ENCODE measurements at places on chromosomes 12 and 14.

GRCh38 chr14:34147461-34147860 is 196.6 kb upstream of the EGLN3 start:
- no peak for DNase-seq

DNA sequence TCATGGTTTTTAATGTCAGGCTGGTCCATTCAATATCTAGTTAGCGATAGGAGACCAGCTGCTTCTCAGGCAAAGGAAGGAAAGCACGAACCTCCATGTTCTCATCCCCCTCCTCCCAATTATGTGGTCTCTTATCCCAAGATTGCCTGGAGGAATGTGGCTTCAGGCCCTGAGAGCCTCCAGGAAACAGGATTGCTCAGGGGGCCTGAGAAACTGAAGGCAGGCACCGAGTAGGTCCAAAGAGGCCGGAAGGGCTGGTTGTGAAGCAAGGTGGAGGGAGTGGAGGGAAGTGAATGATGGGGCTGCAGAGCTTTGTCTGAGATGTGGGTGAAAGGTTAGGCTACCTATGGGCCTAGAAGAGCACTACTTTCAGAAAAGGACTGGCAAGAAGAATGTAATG is 188.2 kb upstream of the DDHD1 start:
- no peak for DNase-seq

- DNase-seq = no peak
Measured at GRCh38 chr12:129961091-129961490, 57.3 kb upstream of the TMEM132D start.

- no peak for DNase-seq
Measured at GRCh38 chr14:105537580-105538474, 11.4 kb downstream of the TMEM121 start.

GRCh38 chr14:54864526-54864925 is 38.1 kb downstream of the GCH1 start:
- no peak for DNase-seq

GRCh38 chr12:65826353-65827171 is 2.3 kb downstream of the HMGA2 start:
- DNase-seq = no peak

- DNase-seq = no peak
Measured at GRCh38 chr12:106204312-106204711, 43.5 kb downstream of the CKAP4 start.

DNA sequence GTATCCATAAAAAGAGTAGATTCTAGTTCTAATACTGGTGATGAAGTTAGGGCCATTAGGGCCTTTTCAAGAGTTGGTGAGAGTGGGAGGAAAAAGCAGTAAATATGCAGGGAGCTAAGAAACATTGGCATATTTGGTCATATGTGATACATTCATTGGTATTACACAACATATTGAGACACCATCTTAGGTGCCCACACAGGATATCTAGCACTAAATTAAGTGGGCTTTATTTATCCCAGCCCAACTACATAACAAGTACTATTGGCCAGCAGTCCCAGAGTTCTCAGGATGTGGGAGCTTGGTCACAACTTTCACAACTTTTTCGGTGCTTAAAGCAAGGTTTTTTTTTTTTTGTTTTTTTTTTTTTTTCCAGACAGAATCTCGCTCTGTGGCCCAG is 2.0 kb upstream of the ING4 start:
- DNase-seq = no peak

GRCh38 chr12:92444763-92445162 is 258.0 kb upstream of the PLEKHG7 start:
- no peak for DNase-seq

DNA sequence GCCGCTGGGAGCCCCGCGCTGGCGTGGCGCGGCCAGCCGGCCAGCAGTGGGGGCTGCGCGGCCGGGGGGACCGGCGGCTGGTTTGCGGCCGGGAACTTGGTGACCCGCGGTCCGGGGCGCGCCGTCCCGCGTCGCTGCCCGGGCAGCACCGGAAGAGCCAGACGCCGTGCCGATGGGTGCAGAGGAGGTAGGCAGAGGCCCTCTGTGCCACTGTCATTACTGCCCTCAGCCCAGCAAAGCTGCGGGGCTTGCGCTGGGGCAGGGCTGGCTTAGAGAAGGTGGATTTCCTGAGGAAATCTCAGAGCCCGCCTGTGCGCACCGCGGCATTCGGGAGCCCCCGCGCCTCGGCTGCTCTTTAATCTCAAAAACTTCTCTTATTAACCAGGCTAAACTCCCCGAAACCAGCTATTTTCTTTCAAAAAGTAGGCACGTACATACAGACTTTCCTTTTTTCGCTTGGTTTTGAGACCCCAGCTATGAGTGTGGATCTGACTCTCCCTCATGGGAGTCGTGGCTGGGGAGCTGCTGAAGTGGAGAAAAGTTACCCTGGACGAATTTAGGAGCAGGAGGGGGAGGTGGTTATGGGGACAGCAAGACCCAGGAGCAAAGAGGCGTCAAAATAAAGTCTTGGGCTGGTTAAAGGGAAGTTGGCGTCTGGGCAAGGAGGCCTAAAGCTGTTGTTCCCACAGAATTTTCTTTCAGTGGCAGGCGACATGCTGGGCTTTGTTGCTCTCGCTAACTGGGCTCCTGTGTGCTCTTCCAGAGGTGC is 802 bp downstream of the SUSD6 start:
- DNase-seq = no peak

GRCh38 chr14:89037065-89037464 is 212.6 kb downstream of the TTC8 start:
- DNase-seq = no peak

DNA sequence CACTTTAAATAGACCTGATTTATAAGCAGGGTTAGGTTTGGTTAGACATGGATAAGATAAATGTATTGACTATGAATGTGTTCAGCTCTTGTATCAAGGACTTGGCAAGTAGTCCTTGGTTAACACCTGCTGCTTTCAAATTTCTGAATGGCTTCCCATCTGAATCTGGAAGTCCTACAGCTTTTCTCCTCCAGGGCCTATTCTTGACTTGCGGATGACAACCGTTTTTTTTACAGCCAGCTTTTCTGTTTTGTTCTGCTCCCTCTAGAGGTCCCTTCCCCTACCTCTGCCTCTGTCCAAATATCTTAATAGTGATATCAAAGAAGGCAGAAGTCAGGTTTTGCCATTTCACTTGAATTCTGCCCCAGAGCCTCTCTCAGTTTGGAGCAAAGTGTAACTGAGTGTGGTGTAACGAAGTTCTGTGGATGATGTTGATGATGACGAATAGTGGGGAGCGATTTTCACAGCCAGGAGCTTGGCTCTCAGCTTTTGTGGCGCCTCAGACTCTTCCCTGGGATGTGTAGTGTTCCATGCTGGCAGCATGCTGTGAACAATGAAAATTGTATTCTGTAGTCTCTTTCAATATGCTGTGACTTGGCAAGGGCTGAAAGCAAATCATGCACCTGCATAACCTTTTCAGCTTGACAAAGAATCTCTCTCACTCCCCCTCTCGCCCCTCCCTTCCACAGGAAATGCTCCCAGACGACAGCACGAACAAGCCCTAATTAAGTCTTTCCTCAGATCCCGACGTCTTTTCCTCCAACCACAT is 5.0 kb upstream of the SLC4A8 start:
- no peak for DNase-seq

DNA sequence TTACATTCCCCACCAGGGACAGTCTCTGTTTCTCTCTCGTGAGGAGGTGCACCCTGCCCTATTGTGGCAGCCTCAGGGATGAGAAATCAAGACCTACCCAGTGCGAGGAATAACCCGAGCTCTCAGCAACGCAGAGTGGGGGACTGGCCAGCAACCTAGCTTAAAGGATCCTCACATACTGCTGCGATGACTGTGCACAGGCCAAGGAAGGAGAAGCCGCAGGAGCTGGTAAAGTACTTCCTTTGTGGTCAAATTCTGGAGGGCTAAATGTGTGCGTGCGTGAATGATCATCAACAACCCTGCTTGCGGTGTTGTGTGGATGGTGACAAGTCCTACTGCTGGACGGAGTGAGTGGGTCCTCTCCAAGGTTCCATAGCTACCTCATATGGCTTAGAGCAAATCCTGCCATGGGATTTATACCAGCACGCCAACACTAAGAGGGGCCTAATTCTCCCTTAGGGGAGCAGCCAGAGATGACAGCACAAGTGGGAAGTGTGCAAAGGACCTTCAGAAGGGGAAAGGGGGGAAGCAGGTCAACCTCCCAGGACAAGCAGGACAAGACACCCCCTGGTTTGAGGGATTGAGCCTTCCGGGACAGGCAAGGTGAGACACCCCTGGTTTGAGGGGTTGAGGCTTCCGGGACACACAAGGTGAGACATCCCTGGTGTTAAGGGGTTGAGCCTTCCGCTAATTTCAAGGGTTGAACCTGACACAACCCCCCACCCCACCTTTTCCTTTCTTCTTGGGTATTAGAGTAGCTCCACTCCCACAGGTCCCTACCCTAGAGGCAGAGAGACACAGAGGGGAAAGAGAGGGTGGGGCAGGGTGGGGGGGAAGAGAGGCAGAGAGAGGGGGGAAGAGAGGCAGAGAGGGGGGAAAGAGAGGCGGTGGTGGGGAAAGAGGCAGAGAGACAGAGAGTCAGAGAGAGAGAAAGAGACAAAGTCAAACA is 58.8 kb upstream of the AP4S1 start:
- peak; percentile 43 for DNase-seq

- DNase-seq = no peak
Measured at GRCh38 chr12:12244341-12244740, 22.5 kb downstream of the LRP6 start.

DNA sequence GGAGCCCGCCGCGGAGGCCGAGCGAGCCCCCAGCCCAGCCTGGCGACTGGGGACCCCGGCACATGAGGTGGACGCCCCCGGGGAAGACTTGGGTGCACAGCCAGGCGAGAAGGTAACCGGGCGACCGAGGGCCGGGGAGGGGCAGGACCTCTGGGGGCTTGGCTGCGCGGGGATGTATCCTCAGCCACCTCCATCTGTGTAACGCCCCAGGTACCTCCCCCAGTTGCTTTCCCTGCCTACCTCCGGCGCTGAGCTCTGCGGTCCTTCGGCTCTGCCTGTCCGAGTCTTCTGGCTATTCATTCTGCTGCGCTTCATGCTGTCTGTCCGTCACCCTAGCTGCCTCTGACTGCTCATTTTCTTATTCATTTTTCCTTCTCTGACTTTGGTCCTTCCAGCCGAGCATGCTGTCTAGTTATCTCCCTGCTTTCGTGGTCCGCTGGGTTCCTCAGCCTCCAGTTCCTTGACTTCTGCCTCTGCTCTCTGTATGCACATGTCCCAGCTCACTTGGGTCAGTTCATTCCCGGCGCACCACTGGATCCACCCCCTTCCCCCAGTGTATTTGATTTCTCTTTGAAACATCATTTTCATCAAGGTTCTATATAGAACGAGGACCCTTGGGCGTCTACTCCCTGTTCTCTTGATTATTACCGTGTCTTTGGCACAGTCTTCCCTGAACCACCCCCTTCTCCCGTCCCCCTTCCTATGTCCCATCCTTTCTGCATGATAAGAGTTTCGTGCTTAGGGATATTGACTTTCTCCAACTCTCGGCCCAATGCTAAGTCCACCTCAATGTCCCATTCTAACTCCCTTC is 612 bp downstream of the PHC1 start:
- no peak for DNase-seq

DNA sequence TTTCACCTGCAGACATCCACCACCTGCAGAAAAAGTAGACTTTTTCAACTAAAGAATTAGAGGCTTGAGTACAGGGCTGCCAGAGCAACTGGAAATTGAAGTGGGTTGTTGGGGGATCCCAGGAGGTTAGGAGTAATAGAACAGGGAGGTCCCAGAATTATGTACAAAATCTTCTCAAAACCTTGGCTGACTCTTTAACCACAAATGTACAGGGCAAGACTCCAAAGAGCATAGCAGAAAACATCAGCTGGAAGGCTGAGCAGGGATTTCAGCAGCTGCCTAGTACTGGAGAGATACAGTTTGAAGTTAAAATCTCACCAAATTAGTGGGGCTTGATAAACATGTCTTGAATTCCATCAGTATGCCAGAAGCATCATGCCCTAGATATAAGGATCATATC is 191.6 kb downstream of the CRADD start:
- peak; percentile 46 for DNase-seq

DNA sequence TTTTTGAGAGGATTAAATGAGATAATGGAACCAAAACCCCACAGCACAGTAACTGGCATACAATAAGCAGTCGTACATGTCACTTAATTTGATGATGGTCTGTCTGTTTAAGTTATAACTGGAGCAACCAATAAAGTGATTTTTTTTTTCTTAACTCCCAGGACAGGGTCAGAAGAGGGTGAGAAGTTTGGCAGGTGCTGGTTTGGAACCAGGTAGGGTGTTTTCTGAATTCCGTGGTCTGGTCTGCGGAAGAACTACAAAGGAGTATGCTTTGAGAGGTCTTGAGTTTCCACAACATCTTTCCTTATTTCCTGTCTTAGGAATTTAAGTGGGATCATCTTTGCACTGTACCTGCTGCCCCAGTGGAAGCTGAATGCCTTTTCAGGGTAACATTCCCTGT is 111.7 kb downstream of the SLC8A3 start:
- DNase-seq = no peak

GRCh38 chr14:96273629-96274028 is 17.6 kb downstream of the BDKRB1 start:
- no peak for DNase-seq

DNA sequence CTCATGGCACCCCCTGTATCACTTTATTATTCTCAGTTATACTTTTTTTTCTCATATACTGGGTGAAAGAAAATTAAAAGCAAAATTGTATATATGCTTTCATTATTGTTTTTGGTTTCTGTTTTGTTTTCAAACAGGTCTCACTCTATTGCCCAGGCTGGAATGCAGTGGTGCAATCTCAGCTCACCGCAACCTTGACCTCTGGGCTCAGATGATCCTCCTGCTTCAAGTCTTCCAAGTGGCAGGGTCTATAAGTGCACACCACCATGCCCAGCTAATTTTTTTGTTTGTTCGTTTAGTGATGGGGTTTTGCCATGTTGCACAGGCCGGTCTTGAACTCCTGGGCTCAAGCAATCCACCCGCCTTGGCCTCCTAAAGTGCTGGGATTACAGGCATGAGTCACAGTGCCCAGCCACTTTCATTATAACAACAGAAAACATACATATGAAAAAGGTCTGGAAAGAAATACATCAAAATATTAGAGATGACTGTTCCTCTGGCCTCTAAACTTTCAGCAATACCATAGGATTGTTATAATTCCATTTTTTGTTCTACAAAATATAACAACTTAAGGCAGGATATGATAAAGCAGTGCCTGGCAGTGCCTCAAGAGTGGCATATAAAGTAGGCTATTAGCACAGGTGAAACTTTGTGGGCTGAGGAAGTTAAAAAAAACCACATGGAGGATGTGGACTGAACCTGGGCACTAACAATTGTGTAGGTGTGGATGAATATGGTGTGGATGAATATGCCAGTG is 5.8 kb upstream of the NTN4 start:
- DNase-seq = no peak

DNA sequence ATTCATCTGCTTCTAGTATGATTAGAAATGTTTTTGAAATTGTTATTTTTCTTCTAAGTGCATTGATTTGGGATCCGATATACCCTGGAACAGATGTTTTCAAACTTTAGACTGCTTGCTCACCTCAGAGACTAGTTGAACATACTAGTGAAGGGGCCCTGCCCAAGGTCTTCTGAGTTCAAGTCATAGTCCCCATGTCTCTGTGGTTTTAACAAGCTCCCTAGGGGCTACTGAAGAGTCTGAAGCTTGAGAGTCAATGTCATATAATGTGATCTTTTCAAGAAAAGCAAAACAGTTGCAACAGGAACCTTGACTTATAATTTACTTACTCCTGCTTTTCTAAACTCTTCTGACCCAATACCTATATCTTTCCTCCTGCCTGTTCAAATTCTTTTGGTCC is 7.5 kb upstream of the UBE2N start:
- DNase-seq = no peak

- DNase-seq = no peak
Measured at GRCh38 chr12:54384591-54385041, at the start of gene ZNF385A. Gene ZNF385A (minus strand): TSS chr12:54384733. CDS start chr12:54384514, 219 bp downstream.
